ENCODE measurements at places on chromosomes 7 and 10.

GRCh38 chr7:148303295-148304082 lies 287.1 kb upstream of the C7orf33 start:
- no peak for DNase-seq

DNA sequence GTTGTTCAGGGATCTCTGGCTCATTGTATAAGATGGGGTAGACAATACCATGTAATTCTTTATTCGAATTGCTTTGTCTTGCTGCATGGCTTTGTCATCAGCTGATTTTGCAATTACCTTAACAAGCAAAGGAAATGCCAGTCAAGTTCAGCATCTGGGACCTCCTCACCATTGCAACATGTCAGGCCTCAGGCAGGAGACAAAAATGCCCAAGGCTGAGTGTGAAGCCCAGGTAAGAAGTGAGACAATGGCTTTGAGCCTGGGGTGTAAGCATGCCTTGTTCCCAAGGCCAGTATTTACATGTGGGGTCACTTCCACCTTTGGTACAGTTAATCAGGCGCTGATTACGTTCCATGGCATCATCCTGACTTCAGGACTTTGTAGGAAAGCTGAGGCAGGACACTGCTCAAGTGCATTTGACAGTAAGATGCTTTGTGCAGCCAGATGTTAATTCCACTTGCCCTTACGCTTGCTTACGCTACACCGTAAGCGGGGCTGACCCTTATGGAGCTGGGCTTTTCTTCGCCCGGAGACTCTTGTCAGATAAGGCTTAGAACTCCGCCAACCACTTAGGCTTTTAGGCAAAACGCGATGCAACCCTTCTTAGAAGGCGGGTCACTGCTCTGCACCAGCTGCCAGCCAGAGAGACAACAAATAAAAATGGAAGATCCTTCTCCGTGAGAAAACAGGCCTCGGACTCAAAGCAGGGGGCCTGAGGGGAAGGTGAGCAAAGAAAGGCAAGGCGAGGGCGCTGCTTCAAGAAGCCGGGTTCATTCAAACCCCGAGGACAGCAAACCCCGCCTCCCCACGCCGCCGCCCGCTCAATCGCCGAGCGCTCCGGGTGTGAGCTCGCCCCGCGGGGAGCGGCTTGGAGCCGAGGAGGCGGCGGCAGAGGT lies 1.3 kb upstream of the SP4 start:
- no peak for DNase-seq

- DNase-seq, result no peak
Measured at GRCh38 chr10:27911539-27911938, 87.3 kb downstream of the ODAD2 start.

DNA sequence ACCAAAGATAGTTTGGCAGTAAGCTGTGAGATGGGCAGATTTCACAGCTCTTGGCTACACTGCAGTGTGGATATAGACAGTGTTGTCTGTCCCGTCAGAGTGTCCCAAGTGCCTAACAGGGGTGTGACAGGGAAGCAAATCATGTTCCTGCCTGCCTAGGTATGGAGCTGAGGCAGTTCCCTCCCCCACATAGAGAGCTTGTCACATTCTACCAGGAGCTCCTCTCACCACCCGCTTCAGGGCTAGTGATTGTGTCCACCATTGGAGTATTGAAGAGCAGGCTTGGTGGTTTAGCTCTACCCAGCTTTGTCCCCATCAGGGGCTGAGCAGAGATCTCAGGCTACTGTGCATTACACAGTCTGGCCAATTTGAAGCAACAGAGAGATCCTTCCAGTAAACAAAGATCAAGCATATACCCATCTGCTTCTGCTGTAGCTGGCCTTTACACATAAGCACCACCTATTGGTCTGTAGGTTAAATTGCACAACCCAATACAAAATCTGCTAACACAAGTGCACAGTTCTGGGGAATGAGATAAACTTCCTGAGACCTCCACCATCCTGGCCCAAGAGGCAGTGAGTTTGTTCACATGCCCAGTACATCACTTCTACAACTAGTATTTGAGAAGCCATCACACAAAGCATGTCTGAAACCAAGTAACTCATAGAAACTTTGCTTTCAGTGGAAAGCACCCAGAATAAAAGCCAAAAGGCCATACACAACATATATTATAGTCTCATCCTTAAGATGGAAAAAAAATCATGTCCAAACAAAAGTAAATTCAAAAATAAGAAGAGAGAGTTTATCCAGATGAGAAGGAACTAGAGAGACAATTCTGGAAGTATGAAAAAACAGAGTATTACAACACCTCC lies 67.3 kb downstream of the GLCCI1 start:
- no peak for DNase-seq

- no peak for DNase-seq
Measured at GRCh38 chr10:6504296-6504695, 75.8 kb downstream of the PRKCQ start.

DNA sequence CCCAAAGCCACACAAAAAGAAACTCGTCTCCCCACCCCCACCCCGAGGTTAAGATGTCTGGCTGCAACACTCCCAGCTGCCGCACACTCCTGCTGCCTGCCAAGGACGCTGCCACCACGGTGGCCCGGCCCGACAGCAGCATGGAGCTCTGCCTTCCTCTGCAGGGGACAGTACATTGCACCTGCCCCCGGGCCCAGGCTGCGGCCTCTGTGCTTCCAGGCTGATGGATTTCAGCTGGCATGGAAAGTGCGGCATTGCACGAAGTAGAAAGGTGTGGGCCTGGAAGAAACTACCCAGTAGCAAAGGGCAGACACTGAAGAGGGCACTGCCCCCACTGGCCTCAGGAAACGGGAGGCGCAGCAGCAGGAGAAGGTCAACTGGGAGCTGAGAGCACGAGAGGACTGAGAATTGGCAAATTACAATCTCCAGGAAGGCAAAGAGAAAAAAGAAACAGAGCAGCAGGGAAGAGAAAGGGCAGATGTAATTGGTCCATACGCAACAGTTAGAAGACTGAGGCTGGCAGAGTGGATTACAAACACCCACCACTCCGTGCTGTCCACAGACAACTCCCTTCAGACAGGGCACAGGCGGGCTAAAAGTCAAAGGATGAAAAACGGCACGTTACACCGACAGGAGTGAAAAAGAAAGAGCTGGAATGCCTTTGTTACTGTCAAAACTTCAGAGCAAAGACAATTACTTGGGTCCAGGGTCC lies 117.1 kb upstream of the DIP2C start:
- no peak for DNase-seq

GRCh38 chr7:2860627-2861133 lies 16.6 kb upstream of the GNA12 start:
- no peak for DNase-seq

DNA sequence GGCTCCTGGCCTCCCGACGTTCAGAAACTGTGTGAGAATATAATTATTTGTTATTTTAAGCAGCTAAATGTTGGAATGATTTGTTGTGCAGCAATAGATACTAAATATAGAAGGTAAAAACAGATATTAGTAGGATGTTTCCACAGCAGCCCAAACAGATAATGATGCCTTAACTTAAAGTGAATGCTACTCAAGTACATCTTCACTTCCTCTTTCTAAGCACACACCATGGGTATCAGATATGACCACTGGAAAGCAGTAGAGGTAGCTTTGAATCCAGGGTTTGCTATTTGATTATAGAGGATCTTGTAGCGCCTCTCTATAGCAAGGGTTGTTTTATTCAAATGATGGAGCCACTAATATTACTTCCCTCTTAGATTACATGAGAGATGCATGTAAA lies 38.2 kb upstream of the BET1 start:
- DNase-seq, result no peak

DNA sequence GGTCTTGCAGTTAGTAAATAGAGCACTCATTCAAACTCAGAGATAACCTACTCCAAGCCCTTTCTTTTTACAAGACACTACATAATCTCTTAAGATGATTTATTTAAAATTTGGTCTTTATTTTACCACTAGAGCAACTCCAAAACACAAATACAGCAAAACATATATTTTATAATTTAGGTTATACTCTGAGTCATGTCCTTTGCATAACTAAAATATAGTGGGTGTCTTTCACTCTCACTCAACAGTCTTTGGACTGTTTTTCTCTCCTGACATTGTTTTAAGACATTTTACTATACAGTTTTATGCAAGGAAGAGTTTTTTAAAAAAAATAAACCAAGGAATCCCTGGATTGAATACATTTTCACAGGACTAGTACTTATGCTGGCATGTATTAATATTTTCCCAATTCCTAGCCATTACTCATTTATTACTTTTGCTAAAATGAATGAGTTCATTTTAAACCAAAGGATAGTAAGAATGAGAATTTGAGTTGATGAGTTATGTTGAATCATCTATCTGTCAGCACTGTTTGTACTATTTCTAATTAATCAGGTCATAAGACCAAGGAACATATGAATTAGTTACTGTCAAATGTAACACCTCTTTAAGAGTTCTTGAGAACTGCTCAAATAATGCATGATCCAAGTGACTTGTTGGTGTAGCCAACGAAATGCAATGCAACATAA lies 303.1 kb upstream of the FZD1 start:
- no peak for DNase-seq

- no peak for DNase-seq
Measured at GRCh38 chr7:31516680-31517502, 3.0 kb downstream of the ITPRID1 start.

DNA sequence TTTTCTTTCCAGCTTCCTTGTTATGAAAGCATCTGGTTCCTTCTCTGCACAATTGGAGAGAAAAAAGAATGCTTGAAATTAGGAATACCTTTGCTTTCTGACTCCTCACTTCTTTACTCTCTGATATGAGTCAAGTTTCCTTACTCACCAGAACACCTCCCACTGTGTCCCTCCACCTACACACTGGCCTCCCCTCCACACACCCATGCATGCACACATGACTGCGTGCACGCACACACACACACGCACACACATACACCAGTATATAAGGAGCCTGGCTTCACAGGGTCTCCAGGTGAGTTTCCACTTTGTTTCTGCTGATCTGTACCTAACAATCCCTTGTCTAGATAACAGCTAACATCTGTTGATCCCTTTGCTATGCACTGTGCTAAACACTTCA lies 11.4 kb upstream of the PTER start:
- no peak for DNase-seq

- DNase-seq, result no peak
Measured at GRCh38 chr7:100465299-100465698, 1.2 kb upstream of the SPACDR start.

DNA sequence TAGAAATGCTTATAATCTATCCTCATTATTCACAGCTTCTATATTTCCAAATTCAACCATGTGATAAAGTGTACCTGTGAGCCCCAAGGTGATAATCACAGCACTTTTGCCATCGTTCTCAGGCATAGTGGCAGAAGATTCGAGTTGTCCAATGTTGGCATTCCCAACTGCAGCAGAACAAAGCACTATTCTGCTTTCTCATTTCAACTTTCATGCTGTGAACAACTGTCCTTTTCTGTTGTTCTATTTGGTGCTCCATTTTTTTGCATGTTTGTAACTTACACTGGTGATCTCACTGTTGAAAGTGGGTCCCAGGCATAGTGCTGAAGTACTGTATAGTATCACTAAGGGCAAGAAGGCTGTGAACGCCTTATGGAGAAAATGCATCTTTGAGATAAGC lies 438.2 kb downstream of the PAXIP1 start:
- DNase-seq, result no peak

GRCh38 chr10:8360365-8360764 lies 305.9 kb downstream of the GATA3 start:
- no peak for DNase-seq

DNA sequence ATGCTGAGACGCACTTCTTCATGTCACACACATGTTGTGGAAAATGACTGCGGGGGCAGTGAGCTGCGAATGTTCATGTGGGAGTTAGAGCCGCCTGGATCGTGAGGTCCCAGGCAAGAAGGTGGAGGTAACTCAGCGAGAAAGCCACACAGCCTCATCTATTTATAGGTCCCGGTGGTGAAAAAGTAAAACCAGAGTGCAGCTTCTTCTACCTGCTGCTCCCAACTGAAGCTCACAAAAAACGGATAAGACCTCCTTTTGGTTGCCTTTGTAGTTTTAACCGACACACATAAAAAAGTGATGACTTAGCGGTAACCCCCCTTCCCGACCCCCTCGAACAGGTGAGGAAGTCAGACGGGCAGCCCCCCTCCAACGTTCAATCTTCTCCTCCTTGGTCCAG lies 276.9 kb downstream of the GATA3 start:
- no peak for DNase-seq

DNA sequence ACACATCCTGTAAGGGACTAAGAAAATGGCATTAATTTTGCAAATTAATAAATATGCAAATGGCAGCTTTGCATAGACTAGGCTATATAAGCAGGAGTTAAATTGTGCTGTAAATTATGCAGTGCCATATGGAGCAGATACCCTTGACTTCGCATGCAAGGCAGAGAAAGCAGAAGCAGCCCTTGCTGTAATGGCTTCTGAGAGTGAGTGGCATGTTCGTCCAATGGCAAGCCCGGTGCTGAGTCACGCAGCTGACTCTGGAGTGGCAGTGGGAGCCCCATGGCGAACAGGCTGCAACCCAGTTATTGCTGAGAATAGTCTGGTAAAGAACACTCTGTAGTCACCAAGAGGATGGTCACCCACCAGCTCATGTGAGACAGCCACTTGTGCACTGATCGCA lies 1186.5 kb downstream of the TYW1 start:
- DNase-seq, result no peak

- DNase-seq, result no peak
Measured at GRCh38 chr10:80158598-80159127, 26.1 kb downstream of the PLAC9 start.

GRCh38 chr10:132319853-132320653 lies 11.9 kb upstream of the LRRC27 start:
- DNase-seq, result no peak

- DNase-seq, result no peak
Measured at GRCh38 chr7:7542251-7542835, 6.7 kb upstream of the COL28A1 start.

GRCh38 chr10:77899080-77899477 lies 27.5 kb downstream of the DLG5 start:
- DNase-seq, result no peak

- peak; percentile 25 for DNase-seq
Measured at GRCh38 chr10:60236869-60237524, 152.7 kb downstream of the ANK3 start.

DNA sequence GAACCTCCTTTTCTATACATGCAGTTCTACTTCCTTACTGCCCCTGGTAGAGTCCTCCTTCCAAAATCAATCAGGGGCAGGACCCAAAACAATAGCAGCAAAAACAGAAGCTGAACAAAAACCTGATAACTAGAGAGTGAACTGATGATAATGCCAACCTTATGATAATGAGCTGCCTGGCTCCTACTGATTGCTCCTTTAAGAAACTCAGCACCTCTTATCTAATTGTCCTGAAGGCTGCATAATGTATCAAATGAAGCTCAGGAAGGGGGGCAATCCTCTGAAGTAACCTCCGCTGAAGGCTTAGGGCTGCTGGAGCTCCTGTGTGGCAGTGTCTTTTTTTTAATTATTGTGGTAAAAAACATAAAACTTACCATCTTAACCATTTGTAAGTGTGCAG lies 257.0 kb downstream of the PHTF2 start:
- DNase-seq, result no peak

GRCh38 chr10:132547421-132547861 lies 9.9 kb downstream of the INPP5A start:
- DNase-seq, result no peak

- DNase-seq, result peak; percentile 92
Measured at GRCh38 chr10:71232089-71232998, 20.0 kb downstream of the UNC5B start.
